ENCODE measurements at places on chromosomes 2 and 18.
A peak's percentile ranks its signal among the peaks of the same experiment; 100 is the strongest.

DNA sequence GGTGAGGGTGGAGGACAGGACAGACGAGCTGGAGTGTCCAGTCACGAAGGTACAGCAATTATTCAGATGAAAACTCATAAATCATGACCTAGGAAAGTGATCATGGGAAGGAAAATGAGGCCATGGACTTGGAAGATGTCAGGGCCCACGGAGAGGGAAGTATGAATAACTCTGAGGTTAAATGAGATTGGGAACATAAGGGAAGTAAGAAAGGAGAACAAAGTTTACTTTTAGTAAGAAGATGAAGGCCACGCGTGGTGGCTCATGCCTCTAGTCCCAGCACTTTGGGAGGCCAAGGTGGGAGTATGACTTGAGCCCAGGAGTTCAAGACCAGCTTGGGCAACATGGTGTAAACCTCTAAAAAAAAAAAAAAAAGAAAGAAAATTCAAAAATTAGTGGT, 56.2 kb downstream of the AQP4 start:
- no peak for DNase-seq

DNA sequence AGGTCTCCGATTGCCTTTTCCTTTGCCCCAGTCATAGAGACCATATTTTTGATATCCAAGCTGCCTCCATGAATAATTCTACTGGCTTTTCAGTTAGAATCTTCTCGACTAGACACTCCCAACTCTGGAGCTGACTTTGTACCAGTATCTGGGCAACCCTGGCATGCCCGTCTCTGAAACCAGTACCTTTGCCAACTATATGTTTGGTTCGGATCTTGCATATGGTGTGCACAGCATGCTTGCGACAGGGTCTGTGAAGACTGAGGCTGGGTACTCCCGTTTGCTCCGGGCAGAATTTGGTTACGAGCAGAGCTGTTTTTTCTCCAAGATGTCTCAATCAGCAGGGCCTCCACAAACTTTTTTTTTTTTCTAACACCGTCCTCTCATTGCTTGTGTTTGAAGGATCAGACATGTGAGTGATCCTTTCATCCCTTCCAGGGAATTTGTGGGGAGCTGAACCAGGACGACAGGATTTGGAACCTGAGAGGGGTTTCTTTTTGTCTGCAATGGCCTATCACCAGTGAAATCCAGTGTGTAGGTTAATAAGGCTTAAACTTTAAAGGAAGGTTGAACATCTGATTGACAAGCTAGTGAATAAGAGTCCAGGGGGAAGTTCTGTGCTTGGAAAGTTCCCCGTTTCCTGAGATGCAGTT, 322.3 kb downstream of the MYCN start:
- no peak for DNase-seq

DNA sequence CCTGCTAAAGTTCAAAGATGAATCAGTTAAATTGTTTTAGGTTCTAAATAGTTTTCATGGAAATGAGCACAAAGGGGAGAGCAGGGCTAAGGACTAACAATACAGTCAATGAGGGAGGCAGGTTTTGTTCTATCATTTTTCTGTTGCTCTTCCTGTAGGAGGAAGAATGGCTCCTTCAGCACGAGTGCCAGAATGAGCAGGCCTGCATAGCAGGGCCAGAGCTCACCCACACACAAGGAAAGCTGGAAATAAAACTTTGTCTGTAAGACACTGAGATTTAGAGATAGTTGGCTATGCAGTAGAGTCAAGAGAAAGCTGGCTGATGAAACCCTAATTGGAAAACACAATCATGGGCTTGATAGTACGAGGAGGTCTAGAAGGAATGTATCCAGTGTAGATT, 313.3 kb downstream of the MBD2 start:
- no peak for DNase-seq

- DNase-seq: no peak
Observed at GRCh38 chr2:224532441-224532840, 52.7 kb downstream of the CUL3 start.

DNA sequence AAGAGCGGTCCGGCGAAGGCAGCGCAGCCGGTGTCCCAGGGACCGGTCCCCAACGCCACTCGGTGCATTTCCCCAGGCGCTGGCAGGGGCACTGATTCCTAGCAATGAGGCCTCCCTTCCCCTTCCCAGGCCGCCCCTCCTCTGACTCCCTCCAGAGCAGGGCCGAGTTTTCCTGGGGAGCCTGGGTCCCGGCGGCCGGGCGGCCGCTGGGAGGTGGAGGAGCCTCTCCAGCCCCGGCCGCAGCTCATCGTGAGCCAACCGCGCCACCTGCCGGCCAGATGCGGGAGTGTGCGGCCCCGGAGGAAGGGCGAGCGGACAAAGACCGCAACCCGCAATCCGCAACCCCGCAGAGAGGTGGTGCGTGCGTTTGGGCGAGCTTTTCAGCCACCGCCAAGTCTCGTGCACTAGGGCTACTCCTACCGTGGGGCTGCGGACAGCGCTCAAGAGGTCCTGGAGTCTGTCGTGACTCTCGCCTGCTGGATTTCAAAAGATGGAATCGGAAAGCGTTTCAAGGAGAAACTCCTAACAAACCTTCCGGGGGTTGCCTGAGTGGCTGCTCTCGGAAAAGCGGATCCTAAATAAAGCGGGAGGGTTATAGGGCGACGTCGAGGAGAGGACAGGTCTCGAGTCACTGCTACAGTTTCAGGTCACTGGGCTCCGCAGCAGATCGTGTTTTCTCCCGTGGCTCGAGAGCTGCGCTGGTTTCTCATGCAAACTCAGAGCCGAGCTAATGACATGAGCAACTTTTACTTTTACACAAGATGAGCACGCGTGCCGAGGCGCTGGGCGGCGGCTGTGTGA, 1.5 kb upstream of the EPHA4 start:
- peak; percentile 38 for DNase-seq

DNA sequence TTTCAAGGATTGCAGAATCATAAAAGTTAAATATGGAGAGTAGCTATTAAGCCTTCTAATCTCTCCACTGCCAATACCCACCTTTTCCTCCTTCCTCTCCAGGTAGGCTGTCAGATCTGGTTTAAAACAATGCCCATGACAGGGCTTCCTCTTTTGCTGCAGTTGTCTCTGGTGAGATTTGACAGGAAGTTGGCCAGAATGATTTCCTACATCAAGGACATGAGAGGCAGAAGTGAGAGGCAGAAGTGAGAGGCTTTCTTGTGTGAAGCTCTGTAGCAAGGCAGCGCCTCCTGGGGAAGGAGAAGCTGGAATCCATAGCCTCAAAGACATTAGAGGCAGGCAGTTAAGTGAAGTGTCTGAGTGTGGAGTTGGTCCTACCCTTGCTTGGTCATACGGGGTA, 385.7 kb downstream of the HRH4 start:
- no peak for DNase-seq

GRCh38 chr2:98861601-98862000, 74.4 kb downstream of the CRACDL start:
- no peak for DNase-seq

DNA sequence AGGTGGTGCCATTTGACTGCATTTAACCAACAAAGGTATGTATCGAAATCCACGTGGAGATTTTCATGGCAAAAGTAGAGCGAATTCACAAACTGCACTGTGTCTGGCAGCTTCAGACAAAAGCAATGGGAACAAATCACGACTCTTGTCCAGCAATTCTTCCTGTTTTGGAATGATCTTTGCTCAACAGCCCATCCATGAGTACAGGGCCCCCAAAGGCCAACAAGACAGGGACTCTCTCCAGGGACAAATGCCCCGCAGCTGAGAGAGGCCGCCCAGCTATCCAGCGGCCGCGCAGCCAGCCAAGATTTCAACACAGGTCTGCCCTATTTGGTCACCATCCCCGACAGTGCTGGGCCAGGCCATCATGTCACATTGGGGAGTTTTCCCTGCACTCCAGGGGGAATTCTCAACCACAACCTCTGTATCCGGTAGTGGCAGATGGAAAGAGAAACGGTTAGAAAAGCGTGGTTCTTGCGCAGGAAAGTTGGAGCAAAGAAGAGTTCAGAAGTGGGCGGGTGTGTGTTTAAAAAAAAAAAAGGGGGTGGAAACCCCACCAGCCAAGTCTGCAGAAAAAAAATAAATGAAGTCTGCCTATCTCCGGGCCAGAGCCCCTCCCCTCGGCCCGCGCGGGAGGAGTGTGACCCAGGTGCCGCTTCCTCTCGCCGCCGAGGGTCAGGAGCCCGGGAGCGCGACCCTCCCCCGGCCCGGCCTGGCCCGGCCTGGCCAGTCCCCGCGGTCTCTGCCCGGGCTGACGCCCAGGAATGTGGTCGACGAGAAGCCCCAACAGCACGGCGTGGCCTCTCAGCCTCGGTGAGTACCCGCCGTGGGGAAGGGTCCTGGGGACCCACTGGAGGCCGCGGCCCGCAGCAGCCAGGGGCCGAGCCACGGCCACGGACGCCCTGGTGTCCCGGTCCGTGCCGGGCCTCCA, at the start of gene GYPC:
Gene GYPC, plus strand, starts transcription at position 659 of the 931 bp plus-strand sequence. Its CDS starts 106 bp downstream, at position 765.
- DNase-seq: peak; percentile 53

GRCh38 chr18:8856769-8857393, 151.5 kb downstream of the MTCL1 start:
- no peak for DNase-seq

DNA sequence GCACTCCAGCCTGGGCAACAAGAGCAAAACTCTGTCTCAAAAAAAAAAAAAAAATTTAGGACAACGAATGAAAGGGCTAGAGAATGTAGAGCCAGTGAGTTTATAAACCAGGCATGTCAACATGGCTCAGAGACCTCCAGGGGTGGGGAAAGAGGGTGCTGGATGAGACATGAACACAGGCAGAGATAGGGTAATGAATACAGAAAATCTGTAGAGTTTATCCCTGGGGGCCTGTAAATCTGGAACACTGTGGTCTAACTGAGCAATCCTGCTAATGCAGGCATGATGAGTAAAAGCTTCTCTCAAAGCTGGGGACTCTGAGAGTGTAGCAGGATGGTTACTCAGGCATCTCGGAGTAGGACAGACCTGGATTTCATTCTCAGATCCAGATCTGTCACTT, 59.2 kb upstream of the IGFBP2 start:
- DNase-seq: peak; percentile 52

GRCh38 chr2:170578606-170579005, 136.5 kb upstream of the SP5 start:
- DNase-seq: no peak

- DNase-seq: no peak
Observed at GRCh38 chr2:233053928-233054784, 6.0 kb upstream of the INPP5D start.

GRCh38 chr2:26679867-26680266, 12.7 kb upstream of the KCNK3 start:
- DNase-seq: no peak

- DNase-seq: no peak
Observed at GRCh38 chr18:73881396-73881917, 266.2 kb downstream of the FBXO15 start.

GRCh38 chr18:5895299-5895875, at the start of gene TMEM200C:
Gene TMEM200C, minus strand, starts transcription at chr18:5895522. Its CDS starts 3,459 bp downstream, at chr18:5892063.
- no peak for DNase-seq

GRCh38 chr2:236823041-236823629, 253.5 kb downstream of the ACKR3 start:
- no peak for DNase-seq

- DNase-seq: peak; percentile 60
Observed at GRCh38 chr2:170073288-170073687, 104.7 kb upstream of the MYO3B start.

DNA sequence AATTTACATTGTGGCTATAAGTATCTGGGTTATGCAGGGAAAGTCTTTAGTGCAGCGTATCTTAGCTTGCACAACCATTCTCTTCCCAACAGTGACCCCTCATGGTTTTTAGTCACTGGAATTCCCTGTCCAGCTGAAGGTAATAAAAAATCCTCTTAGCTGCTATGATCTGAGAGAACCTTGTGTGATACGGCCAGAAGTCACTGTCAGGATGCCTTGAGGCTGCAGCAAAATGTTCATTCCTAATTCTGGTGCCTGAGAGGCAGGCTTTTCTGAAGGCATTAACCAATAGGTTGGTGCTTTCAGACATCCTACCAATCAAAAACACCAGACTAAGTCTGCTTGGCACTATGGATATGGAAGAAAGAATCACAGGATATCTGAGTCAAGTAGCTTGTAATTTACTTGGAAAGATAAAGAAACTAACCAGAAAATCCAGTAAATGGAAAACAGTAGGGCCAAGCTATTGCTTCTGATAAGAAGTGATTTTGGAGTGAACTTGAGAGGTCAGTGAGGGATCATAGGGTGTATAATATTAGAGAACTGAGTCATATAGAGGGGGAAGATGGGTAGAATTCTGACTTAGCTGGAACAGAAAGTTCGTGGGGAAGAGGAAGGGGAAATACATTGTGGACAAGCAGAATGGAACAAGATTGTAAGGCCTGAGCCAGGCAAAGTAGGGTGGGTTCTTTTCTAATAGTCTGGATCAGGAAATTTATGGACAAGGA, 89.0 kb upstream of the SLC14A2 start:
- DNase-seq: peak; percentile 33

GRCh38 chr2:118622913-118623312, 224.5 kb downstream of the EN1 start:
- no peak for DNase-seq
